Muscle of leg (tissue), 16 donors: ENCODE measurements at places on chromosomes 7 and 10. TPM values are rescaled to one million over a fixed set of nuclear protein-coding genes. Genes with fewer than 3 reads are reported as not detected.
A peak's percentile ranks its signal among the peaks of the same experiment; 100 is the strongest.

DNA sequence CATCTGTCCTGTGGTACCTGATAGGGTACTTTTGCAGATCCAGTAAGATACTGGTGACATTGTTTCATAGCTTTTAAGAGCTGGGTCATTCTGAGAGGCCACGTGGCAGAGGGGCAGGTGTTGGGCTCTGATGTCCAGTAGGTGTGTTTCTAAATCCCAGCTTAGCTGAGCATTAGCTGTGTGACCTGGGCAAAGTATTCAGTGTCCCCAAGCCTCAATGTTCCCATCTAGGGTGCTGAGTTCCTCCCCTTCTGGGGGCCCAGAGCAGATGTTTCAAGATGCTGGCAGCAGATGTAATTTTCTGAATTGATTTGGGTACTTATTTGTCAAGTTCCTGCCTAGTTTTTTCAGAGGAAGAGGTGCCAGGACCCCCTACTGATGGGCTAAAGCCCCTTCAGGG is 52.9 kb downstream of the NEURL1 start:
- no peaks in the 10 kb centered on the region for H3K27me3 ChIP-seq
- no peaks in the 10 kb centered on the region for H3K36me3 ChIP-seq
- H3K4me3 ChIP-seq: no peak overlapping the region
- H3K27ac ChIP-seq: no peak overlapping the region

GRCh38 chr10:112434988-112435619 is 11.6 kb downstream of the ZDHHC6 start:
- H3K27me3 ChIP-seq: no peaks in the 10 kb centered on the region
- H3K4me1 ChIP-seq: no peaks in the 10 kb centered on the region
- peak; percentile 43 for DNase-seq
- H3K4me3 ChIP-seq: no peak overlapping the region

GRCh38 chr7:3924277-3924676 is 623.2 kb downstream of the SDK1 start:
- H3K4me1 ChIP-seq: peaks cover 53% of the 10 kb centered on the region
- H3K4me3 ChIP-seq: no peak overlapping the region
- DNase-seq: no peak
- H3K27ac ChIP-seq: no peak overlapping the region

GRCh38 chr10:107915215-107915610 is 750.7 kb upstream of the SORCS1 start:
- H3K4me3 ChIP-seq: no peak overlapping the region
- no peaks in the 10 kb centered on the region for H3K36me3 ChIP-seq

GRCh38 chr7:133573554-133574265 is 320.8 kb downstream of the EXOC4 start:
- no peak overlapping the region for H3K27ac ChIP-seq
- H3K4me1 ChIP-seq: no peaks in the 10 kb centered on the region
- DNase-seq: no peak

GRCh38 chr7:31082017-31082416 is 29.9 kb downstream of the ADCYAP1R1 start:
- no peaks in the 10 kb centered on the region for H3K27me3 ChIP-seq
- peak overlapping the region; percentile 62 for H3K27ac ChIP-seq
- peaks cover 16% of the 10 kb centered on the region for H3K4me1 ChIP-seq
- no peak for DNase-seq

DNA sequence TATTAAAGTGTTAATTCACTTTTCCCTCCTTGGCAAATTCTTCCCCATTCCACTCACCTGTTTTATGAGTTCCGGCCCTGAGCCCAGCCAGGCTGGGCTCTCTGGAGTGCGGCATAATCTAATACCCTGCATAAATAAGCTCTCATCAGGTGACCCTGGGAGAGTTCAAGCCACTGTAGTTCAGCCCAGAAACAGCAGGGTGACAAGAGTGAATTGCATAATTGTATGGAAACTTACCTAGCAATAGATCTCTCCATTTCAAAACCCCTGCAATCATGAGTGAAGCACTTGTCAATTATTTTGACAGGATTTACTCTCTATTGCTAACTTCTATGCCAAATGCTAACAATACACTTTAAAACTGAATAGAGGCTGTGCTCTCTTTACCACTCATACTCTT is 94.7 kb downstream of the OSBPL3 start:
- no peak for DNase-seq
- no peak overlapping the region for H3K27ac ChIP-seq
- no peaks in the 10 kb centered on the region for H3K27me3 ChIP-seq
- H3K4me1 ChIP-seq: peaks cover 6% of the 10 kb centered on the region
- H3K36me3 ChIP-seq: no peaks in the 10 kb centered on the region

- no peak overlapping the region for H3K27ac ChIP-seq
- H3K27me3 ChIP-seq: no peaks in the 10 kb centered on the region
- H3K4me1 ChIP-seq: no peaks in the 10 kb centered on the region
- H3K36me3 ChIP-seq: peaks cover 39% of the 10 kb centered on the region
These were observed 34.7 kb downstream of the WAPL start for GRCh38 chr10:86486856-86487255.

DNA sequence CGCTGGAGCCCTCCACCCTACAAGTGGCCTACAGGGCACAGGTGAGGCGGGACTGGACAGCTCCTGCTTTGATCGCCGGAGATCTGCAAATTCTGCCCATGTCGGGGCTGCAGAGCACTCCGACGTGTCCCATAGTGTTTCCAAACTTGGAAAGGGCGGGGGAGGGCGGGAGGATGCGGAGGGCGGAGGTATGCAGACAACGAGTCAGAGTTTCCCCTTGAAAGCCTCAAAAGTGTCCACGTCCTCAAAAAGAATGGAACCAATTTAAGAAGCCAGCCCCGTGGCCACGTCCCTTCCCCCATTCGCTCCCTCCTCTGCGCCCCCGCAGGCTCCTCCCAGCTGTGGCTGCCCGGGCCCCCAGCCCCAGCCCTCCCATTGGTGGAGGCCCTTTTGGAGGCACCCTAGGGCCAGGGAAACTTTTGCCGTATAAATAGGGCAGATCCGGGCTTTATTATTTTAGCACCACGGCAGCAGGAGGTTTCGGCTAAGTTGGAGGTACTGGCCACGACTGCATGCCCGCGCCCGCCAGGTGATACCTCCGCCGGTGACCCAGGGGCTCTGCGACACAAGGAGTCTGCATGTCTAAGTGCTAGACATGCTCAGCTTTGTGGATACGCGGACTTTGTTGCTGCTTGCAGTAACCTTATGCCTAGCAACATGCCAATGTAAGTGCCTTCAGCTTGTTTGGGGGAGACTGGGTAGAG is at the start of gene COL1A2:
Gene COL1A2 (plus strand): TSS at position 459 of the 704 bp plus-strand sequence. CDS start 137 bp downstream, at position 596.
- H3K27ac ChIP-seq: peak within 1 kb of the TSS; percentile 97
- DNase-seq: peak; percentile 99
- H3K27me3 ChIP-seq: no peaks in the 10 kb centered on the region
- H3K36me3 ChIP-seq: no peaks in the 10 kb centered on the region

DNA sequence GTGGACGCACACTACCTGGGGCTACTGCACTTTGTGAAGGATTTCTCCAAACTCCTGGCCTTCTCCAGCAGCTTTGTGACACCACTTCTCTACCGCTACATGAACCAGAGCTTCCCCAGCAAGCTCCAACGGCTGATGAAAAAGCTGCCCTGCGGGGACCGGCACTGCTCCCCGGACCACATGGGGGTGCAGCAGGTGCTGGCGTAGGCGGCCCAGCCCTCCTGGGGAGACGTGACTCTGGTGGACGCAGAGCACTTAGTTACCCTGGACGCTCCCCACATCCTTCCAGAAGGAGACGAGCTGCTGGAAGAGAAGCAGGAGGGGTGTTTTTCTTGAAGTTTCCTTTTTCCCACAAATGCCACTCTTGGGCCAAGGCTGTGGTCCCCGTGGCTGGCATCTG is 14.0 kb downstream of the GPR146 start:
- H3K36me3 ChIP-seq: peaks cover 9% of the 10 kb centered on the region
- H3K27ac ChIP-seq: no peak overlapping the region
- no peak for DNase-seq
- H3K4me1 ChIP-seq: peaks cover 65% of the 10 kb centered on the region

The HIF1AN gene
- polyA plus RNA-seq: 28.9 TPM

The TRIM73 gene
- 3.4 TPM for polyA plus RNA-seq

The ZNF488 gene
- 4.2 TPM for polyA plus RNA-seq

The AKR1C4 gene
- not detected for polyA plus RNA-seq
